Fibroblast of the conjunctiva (primary cell): ENCODE measurements at places on chromosomes 1 and 21.

DNA sequence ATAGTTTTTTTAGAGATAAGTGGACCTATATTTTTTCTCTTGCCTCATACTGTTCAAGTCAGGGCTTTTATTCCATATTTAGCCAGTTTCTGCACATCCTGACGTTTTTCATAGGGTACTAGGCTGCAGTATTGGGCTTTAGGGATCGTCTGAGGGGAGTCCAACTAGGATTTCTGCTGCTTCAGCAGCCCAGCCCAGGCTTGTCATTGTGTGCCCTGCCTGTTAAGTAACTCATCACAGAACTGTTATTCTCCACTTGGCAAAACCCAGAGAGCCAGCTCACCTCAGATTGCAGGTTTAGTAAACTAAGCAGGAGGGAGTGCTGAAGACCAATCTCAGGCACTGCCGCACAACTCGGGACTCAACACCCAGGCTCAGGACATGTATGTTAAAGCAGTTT is 2.8 kb downstream of the GALNT2 start:
- DNase-seq: no peak

GRCh38 chr1:161207173-161207572 is 5.0 kb downstream of the NDUFS2 start:
- DNase-seq: no peak

DNA sequence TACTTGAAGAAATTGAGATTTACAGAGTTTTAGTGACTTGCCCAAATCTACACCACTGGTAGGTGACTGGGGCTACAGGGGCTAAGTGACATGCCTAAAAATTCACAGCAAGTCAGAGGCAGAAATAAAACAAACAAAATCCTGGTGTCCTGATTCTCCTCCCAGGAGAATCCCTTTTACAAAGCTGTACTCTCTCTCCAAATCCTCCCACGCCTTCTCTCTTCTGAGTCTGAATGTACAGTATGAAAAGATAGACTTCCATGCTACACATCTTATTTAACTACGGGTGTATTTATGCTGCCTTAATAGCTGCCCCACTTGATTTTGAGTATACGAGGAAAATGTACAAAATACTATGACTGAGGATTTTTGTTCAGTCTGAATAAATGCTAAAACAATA is 65.4 kb downstream of the SGIP1 start:
- no peak for DNase-seq

GRCh38 chr1:119626841-119627240 is 21.2 kb downstream of the ZNF697 start:
- DNase-seq: peak; percentile 30

DNA sequence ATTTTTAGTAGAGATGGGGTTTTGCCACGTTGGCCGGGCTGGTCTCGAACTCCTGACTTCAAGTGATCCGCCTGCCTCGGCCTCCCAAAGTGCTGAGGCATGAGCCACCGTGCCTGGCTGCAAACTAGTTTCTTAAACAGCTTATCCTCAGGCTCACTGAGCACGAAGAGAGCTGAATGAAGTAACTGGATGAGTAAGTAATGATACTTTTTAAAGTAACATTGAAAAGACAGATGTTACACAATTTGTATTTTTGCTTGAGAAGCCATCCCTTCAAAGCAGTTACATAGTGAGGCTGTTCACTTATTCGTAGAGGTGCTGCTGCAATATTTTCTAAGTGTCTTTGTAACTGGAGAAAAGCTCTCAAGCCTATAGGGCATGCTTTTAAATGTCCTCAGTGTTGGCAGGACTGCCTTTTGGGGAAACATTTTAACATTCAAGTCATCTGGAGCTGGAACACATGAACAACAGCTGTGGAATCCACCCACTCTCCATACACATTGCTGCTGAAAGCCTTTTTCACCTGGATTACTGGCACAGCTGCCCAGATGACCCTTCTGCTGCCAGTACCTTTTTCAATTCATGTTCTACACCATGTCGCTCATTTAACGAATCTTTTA is 2.7 kb upstream of the YBX1 start:
- no peak for DNase-seq

DNA sequence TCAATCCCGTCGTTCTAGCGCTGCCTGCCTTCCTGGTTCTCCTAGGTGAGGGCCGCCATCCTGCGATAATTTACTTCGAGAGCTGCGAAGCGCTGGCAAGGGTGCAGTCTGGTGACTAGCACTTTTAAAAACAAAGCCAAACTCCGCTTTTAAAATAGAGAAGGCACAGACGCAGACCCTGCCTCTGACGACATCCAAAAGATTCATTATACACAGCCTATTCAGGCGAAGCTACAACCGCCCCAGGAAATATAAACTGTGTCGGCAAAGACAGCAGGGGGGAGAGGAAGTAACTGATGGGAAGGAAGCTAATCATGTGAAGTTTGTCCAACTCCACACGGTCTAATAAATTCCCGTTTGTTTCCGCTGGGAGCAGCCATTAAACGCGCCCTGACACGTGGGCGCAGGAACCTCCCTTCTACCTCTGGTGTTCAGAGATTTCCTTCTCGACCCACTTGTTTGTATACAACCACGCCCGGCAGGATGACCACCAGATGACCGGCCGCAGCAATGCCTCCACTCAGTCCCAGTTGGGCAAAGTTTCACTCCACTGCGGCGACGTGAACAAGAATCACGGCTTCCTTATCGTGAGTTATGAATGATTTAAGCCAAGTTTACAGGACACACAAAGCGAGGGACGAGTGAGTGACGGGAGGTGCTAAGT is 1.3 kb downstream of the GNG12 start:
- DNase-seq: peak; percentile 36

- no peak for DNase-seq
Observed at GRCh38 chr1:98099501-98099900, 178.7 kb upstream of the DPYD start.

DNA sequence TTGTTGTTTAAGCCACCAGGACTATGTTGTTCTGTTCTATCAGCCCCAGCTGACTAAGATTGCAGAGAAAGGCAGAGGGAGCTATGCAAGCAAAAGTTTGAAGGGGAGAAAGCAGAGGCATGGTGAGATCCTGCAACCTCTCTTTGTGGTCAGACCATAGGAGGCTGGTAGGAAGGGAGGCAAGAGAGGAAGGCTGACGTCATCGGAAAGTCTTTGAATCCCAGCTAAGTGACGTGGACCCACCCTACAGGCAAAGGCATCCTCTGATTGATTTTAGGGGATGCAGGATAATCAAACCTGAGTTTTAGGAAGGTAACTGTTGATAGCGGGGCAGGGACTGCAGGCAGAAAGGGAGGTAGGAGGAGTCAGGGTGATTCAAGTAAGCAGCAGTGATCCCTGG is 23.3 kb upstream of the TNNI1 start:
- DNase-seq: no peak

DNA sequence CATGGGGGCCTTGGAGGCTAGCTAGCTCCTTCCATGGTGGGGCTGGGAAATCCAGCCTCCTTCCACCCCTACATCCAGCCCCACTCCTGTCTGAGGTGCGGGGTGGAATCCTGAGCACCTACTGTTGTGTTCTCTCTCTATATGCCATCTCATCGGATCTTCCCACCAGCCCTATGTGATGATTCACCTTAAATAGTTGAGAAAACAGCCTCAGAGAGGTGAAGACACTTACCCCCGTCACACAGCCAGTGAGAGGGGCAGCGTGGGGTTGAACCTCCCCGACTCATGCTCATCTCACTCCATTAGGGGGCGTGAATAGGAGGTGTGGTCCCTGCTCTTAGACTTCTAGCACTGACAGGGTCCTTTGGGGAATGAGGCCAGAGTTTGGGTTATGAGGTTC is 31.0 kb upstream of the ACTL8 start:
- DNase-seq: no peak

DNA sequence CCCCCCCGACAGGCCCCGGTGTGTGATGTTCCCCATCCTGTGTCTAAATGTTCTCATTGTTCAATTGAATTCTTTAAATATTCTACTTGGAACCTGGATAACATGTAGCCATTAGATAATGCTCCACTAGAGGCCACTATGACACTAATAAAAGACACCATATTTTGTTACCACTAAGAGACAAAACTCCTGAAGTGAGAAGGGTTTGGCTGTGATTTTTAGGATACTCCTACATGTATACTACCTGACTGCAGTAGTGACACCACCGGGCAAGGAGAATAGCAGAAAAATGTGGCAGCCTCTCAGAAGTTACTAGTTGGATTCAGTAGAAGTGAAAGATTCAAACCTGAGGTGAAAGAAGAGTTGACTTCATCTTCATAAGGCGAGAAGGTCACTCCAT is 36.0 kb downstream of the F5 start:
- DNase-seq: peak; percentile 12

GRCh38 chr1:33372677-33373076 is 51.8 kb upstream of the A3GALT2 start:
- DNase-seq: no peak

GRCh38 chr21:43585924-43586413 is 73.3 kb downstream of the HSF2BP start:
- DNase-seq: peak; percentile 97

GRCh38 chr1:93608187-93609109 is 73.2 kb downstream of the BCAR3 start:
- no peak for DNase-seq

- no peak for DNase-seq
Observed at GRCh38 chr1:116981521-116982037, 20.0 kb upstream of the CD101 start.

DNA sequence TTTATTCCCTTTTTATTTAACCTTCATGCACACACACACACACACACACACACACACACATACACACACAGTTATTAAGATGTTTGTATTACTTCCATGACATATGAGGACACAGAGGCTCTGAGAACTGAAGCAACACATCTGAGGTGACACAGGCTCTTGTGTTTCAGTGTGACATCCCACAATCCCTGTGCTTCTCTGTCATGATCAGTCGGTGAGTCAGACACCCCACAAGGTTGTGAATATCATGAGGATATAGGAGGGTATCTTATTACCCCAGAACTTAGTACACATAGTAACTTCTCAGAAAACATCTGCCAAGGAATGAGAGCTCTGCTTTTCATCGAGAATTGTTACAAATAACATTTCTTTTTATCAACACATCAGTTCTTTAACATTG is 459.3 kb downstream of the PLPP3 start:
- no peak for DNase-seq

DNA sequence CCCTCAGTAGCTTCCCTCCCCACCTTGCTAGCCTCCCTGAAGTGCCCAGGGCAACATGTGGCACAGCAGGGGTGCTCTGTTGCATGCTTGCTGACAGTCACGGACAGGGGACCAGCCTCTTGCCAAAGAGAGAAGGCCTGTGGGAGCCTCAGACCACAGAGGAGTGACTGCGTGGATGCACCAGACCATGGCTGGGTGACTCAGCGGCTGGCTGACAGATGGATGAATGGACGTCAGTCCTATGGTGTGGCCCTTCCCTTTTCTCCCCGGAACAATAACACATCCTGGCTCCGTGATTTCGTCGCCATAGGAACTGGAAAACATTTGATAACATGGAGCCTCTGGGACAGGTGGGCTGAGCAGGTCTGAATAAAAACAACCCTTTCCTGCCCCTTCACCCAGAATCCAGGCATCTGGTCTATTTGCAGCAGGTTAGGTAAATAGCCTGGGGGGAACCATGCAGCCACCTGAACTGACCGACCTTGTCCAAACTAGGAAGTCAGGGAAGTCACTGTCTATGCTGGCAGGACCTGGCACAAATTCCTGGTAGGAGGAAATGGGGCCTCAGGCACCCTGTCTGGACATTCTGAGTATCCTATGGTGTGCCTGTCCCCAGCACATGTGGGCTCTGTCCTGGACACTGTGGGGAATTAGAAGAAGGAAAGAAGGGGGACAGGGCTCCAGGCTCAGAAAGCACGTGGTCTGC is 53.3 kb downstream of the NENF start:
- peak; percentile 54 for DNase-seq

DNA sequence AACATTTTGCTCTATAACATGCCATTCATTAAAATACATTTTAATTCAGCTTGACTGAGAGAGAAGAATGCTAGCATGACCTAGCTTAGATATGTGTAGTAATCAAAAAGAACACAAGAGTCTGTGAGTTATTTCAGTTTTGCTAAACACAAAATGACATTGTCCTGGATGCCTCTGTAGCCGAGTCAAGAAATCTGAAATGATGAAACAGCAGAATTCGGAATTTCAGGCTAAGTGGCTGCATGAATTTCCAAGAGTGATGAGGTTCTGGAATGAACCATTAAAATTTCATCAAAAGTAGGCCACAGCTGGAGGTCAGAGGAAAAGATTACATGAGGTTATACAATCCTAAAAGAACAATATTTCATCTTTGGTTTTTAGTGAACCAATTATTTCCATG is 79.1 kb upstream of the CXADR start:
- DNase-seq: no peak

DNA sequence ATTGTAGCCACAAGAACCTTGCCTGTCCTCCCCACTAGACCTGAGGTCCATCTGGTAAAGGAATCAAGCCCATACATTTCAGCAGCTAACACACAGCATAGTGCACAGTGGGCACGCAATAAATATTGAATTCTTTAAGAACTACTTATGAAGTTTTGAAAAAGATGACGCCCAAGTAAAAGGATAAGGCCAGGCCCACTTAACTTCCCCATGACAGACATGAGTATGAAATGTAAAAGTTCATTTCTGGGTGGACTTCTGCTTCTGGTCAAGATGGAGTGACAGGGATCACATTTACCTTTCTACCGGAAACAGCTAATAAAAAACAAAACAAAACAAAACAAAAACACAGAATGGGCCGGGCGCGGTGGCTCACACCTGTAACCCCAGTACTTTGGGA is 25.4 kb downstream of the SORT1 start:
- no peak for DNase-seq

- DNase-seq: no peak
Observed at GRCh38 chr1:39213511-39214002, 9.1 kb downstream of the MACF1 start.

- DNase-seq: no peak
Observed at GRCh38 chr1:235553112-235553551, 48.9 kb upstream of the B3GALNT2 start.

DNA sequence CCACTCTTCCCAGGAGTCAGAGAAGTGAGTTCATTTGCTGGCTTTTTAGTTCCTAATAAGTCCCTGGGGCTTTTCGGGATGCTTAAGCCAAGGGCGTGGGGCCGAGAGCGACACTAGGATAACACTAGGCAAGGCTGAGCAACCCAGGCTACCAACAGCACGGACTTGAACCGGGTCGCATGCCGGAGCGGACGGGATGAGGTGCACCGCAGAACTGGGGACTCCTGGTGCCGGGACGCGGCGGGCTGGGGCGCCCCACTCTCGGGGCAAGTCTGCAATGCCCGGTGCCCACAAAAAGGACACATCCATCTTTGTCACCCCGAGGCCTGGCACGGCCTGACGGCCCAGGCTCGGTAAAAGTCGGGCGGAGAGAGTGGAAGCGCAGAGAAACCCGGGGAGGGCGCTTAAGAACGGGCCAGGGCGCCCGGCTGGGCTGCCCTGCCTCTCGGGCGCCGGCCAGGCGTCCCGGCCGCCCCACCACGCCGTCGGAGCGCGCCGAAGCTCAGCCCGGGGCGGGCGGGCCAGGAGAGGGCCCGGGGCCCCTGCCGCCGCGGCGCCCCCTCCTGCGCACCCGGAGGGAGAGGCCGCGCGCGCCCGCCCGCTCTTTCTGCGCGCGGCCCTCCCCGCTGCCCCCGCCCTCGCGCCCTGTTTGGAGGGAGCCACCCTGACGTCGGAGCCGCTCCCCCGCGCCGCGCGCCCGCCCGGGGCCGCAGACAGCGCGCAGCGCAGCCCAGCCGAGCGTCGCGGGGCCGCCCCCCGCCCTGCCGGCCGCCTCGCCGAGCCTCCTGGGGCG is at the start of gene NBL1:
TSS of gene NBL1 (plus strand) at position 710 of the 793 bp plus-strand sequence. CDS start 10,720 bp downstream, outside the sequence.
- no peak for DNase-seq

- no peak for DNase-seq
Observed at GRCh38 chr1:224867715-224868114, 61.8 kb upstream of the DNAH14 start.
